ENCODE measurements at places on chromosomes 7 and 10. TPM values are rescaled to one million over a fixed set of nuclear protein-coding genes. Genes with fewer than 3 reads are reported as not detected.

GRCh38 chr10:131961777-131962662, 19.7 kb downstream of the BNIP3 start:
- DNase-seq = no peak

DNA sequence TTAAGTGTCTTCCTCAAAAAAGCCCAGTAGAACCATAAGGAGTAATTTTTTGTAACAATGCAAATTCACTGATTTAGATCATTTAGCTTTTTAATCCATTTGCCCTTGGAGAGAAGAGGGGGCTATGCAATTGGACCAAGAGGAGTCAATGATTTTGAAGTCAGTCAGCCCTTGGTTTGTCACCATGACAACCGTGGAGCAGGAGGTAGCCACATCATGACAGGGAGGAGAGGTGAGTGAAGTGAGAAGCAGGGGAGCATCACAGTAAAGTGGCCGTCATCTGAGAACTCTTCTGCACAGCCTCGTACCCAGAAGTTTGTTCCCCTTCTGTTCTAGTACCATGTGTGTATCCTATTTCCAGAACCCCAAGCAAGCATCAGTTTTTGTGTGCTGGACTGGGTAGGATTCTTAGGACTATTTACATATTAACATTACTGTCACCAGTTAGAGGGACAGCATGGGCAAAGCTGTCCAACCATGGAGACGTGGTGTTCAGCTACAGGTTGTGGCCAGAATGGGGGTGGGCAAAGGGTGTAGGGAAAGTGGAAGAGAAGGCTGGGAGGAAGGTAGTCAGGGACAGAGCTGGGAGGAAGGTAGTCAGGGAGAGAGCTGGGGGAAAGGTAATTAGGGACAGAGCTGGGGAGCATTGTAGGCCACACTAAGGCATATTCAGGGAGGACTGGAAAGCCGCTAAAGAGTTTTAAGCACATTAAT, 13.1 kb downstream of the UBE3C start:
- no peak for DNase-seq

DNA sequence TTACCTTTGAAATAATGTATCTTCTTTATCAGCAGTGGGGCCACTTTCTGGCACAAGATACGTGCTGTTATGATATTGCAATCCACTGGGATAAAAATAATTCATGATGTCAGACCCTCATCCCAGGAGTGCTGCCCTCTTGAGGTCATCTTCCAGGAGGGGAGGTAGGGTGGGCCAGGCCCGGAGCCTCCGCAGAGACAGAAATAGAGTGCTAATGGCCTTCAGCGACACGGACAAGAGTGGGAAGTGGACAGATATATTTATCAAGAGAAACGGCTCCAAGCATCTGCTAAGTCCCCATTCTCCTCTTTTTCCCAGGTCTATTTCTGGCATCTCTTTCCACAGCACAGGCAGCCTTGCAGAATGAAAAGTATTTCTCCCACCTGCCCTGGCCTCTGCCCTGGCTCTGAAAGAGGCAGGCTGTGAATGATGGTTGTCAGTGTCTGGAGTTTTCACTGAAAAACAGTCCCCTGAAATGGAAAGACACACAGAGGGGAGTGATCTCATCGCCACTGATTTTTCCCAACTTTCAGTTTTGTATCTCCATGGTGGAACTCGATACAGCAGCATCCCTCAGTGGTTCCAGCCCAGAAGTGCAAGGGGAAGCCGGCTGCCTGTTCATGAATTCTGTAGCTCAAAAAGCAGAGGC, 251.7 kb upstream of the MYO3A start:
- DNase-seq = no peak

ACSL5 gene
- total RNA-seq = 55.0 TPM

MALRD1 gene
- not detected for total RNA-seq

- no peak for DNase-seq
These were observed 106.6 kb downstream of the POU6F2 start for GRCh38 chr7:39084349-39084748.

GRCh38 chr7:86280150-86280549, 363.6 kb upstream of the GRM3 start:
- DNase-seq = no peak

Data from activated CD4-positive, alpha-beta memory T cell treated with anti-CD3 and anti-CD28 coated beads, Interleukin-2, amount 10 ng/mL, durations not matched to agents 7 days and 5 days (primary cell).